Hematopoietic multipotent progenitor cell treated with erythropoietin and hydrocortisone succinate and interleukin-3 and kit ligand, for 15 days (in vitro differentiated cells): ENCODE measurements at places on chromosomes 2 and 18.

DNA sequence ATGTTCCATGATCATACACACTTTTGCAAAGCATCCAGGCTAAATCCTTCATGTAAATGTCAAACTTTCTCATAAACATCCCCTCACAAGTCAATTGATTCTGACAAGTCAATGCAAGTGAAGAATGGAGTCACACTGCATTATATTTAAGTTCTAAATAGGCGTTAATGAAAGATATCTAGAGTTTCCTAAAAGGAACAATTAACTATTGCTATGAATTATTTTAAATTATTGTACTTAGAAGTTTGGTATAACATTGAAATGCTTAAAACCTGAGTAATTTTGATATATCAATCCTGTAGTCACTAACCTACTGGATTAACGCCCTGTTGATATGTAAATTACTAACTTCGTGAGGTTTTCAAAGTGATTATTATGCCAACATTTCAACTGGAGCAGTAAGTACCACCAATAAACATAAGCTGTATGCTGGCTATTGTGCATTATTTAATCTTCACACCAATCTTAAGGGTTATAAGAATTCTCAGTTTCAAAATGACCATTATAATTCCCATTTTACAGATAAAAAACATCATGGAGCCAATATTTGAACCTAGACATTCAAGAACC, 884.3 kb downstream of the ERBB4 start:
- DNase-seq: no peak

DNA sequence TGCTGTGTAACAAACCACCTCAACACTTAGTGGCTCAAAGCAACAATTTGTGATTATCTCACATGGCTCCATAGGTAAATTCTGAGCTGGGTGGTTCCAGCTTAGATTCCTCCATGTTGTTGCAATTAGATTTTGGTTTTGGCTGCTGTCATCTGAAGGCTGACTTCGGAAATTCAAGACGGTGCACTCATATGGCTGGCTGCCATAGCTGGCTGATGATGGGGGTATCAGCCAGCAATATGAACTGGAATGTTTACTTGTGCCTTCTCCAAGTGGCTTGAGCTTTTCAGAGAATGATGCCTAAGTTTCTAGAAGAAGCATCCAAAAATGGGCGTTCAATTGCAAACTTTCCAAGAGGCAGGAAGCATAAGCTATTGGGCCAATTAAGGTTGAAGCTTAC, 213.1 kb downstream of the GCA start:
- DNase-seq: no peak

- no peak for DNase-seq
Observed at GRCh38 chr2:160942476-160943142, 217.6 kb upstream of the TANK start.

DNA sequence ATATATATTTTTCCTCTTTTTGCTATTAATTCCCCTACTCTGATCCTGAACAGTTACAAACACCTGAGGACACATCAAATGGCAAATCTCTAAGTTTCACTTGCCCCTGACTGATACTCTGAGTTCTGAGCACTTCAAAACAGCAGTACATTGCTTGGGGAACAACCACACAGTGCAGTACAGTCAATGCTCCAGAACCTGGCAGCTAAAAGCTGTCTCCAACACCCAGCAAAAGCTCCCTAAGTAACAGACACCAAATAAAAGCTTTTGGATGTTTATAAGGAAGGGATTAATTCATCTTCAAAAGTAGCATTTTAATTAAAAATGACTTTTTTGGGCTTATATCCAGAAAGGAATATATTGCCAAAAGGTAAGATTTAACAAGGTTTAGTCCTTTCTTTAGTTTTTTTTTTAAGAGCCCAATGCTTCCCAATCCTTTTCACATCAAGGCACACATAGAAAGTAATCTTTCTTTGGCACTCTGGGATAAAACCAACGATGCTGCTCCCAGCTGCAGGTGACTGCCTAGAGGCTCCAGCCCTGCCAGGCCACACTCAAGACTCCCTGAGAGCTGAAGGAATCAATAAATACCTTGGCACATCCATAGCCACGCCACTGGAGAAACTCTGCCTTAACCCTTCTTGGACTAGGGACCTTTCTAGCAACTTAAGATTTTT, 164.9 kb upstream of the ZFP36L2 start:
- no peak for DNase-seq

DNA sequence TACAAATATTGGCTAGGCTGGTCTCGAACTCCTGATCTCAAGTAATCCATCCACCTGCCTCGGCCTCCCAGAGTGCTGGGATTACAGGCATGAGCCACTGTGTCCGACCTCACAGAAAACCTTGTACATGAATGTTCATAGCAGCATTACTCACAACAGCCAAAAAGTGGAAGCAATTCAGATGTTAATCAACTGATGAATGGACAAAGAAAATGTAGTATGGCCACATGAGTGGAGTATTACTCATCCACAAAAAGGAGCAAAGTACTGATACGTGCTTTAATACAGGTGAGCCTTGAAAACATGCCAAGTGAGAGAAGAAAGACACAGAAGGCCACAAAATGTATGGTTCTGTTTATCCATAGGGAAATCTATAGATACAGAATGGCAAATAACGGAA, 20.6 kb downstream of the CEP192 start:
- DNase-seq: no peak

GRCh38 chr2:23615216-23616020, 230.4 kb downstream of the KLHL29 start:
- no peak for DNase-seq

- no peak for DNase-seq
Observed at GRCh38 chr2:128475427-128476211, 157.0 kb upstream of the HS6ST1 start.

DNA sequence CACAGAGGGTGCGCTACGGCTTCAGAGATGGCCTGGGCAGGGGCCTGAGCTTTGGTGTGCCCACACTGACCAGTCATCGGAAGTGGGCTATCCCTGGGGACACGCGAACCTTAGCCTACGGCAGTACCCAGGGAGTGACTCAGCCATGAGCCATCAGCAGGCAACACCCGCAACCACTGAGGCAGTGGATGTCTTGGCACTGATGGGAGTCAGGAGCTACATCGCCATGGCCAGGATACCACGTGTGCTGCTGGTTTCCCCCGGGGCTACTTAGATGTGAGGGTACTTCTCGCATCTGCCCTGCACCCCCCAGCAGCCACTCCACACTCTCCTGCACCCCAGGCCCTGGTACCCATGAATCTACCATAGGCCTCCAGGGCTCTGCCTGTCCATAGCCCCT, 12.8 kb upstream of the HPCAL1 start:
- no peak for DNase-seq

- no peak for DNase-seq
Observed at GRCh38 chr2:38473333-38474005, 96.4 kb upstream of the ATL2 start.
